B cell (primary cell): ENCODE measurements at places on chromosomes 5 and 9. TPM values are rescaled to one million over a fixed set of nuclear protein-coding genes. Genes with fewer than 3 reads are reported as not detected.

GRCh38 chr9:116144555-116144954 lies 9.0 kb upstream of the PAPPA start:
- DNase-seq = no peak

DNA sequence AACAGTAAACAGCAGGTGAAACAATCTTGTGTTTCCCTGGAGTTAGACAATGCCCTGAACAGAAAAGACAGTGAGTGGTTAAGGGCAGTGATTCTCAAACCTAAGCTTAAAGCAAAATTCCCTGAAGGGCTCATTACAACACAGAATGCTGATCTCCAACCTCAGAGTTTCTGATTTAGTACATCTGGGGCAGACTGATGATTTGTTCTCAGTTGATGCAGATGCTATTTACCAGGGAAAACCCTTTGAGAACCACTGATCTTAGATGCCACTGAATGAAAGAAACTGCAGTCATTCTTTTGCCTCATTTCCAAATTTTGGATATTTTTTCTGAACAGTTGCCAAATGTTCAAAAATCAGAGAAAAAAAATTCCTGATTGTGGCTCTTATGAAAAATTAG lies 18.7 kb upstream of the ADAM19 start:
- no peak for DNase-seq

Gene PPP3R2
- polyA plus RNA-seq = not detected in 2 replicates

Gene LRRC14B
- 0.06 and 0.26 TPM in 2 replicates for polyA plus RNA-seq

- peak; percentile 5 for DNase-seq
Observed at GRCh38 chr9:94300470-94301301, 27.8 kb downstream of the NUTM2F start.

Gene IL7R
- polyA plus RNA-seq = 2.4 and 4.0 TPM in 2 replicates

Gene SOHLH1
- not detected in 2 replicates for polyA plus RNA-seq

- DNase-seq = peak; percentile 85
Observed at GRCh38 chr9:127199001-127199791, 65.4 kb upstream of the GARNL3 start.

GRCh38 chr9:95793924-95794828 lies 81.3 kb upstream of the ERCC6L2 start:
- no peak for DNase-seq

- DNase-seq = no peak
Observed at GRCh38 chr9:136794281-136794999, 1.7 kb upstream of the CCDC183 start.

- DNase-seq = no peak
Observed at GRCh38 chr5:177594071-177594470, 2.1 kb downstream of the TMED9 start.

GRCh38 chr5:53392073-53392472 lies 88.4 kb upstream of the FST start:
- DNase-seq = no peak

Gene SIT1
- 26.9 and 37.1 TPM in 2 replicates for polyA plus RNA-seq

GRCh38 chr9:18595597-18595996 lies 121.6 kb downstream of the ADAMTSL1 start:
- DNase-seq = no peak

GRCh38 chr5:143019157-143019556 lies 249.0 kb downstream of the ARHGAP26 start:
- no peak for DNase-seq

DNA sequence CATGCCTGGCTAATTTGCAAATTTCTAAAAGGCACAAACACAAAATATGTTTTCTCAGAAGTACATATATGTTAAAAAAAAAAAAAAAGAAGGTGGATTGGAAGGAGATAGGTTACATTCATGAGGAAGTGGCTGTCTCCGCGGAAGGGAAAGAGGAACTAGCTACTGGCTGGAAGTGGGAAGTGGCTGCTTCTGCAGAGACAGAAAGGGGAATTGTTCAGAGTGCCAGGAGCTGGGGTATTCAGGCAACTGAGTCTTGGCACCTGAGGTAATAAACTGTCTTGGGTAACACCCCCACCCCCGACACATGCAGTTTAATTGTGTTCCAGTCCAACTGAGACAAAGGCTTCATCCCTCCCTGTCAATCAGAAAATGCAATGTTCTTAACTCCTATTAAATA lies 45.6 kb downstream of the S1PR3 start:
- DNase-seq = no peak

Gene CCL27
- not detected in 2 replicates for polyA plus RNA-seq

GRCh38 chr9:115746496-115746895 lies 407.1 kb upstream of the PAPPA start:
- no peak for DNase-seq

GRCh38 chr5:165231821-165232508 lies 1726.5 kb downstream of the MAT2B start:
- DNase-seq = no peak

Gene CACNA1B
- not detected in 2 replicates for polyA plus RNA-seq

DNA sequence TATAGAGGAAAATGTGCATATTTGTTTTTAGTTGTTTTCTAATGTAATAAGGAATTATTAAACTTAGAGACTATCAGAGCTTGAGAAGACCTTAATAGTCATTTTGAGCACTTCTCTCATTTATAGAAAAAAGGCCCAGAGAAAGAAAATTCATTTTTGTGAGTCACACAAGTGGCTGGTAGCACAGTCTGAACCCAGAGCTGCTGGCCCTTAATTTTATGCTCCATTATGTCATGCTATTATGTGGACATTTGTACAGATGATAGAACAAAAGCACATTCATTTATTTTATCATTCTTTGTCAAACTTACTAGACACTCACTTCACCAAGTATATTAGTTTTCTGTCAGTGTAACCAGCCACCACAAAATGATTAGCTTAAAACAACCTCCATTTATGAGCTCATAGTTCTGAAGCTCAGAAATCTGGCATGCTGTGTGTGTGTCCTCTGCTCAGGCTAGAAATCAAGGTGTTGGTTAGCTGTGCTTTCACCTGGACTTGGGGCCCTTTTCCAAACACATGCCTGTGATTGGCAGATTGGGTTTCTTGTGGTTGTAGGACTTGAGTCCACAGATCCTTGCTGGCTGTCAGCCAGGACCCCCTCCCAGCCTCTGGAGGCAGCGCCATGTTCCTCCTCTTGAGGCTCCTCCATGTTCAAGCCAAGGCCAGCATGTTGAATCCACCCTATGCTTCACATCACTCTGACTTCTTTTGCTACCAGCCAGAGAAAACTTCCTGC lies 188.9 kb downstream of the ARHGAP26 start:
- DNase-seq = no peak

GRCh38 chr9:5013374-5013773 lies 28.3 kb downstream of the JAK2 start:
- no peak for DNase-seq

GRCh38 chr9:92590377-92590776 lies 54.6 kb upstream of the ECM2 start:
- DNase-seq = no peak

Gene PCDHGC3
- polyA plus RNA-seq = 0.12 and 0.88 TPM in 2 replicates

DNA sequence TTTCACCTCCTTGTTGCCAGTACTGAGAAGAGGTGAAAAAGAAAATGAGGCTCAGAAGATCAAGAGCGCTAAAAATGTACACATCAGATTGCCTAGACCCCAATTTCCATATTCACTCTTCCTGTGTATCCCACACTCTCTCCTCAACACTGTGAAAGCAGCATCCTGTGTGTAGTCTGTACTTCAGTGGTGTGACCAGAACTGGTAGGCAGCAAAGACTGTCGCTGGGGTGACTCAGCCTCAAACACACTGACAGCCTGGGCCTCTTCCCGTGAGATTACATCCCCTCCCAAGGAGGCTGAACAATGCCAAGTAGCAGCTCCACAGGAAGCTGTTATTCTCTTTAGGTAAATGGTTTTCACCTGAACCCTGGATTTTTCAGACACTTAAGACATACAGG lies 135.5 kb downstream of the CCDC192 start:
- no peak for DNase-seq

Gene SCGB3A1
- polyA plus RNA-seq = not detected in 2 replicates

Gene CKMT2
- polyA plus RNA-seq = not detected in 2 replicates

- DNase-seq = no peak
Observed at GRCh38 chr9:115138151-115138550, 20.2 kb upstream of the TNC start.

GRCh38 chr5:93582677-93583438 lies at the start of gene NR2F1:
TSS of gene NR2F1 (plus strand) at chr5:93583222. CDS start at chr5:93585024, 1,802 bp downstream.
- DNase-seq = peak; percentile 47

Gene GABRA1
- not detected in 2 replicates for polyA plus RNA-seq

- no peak for DNase-seq
Observed at GRCh38 chr5:78667461-78668103, 19.0 kb upstream of the LHFPL2 start.
